RWPE2 (cell line): ENCODE measurements at places on chromosomes 3 and 15.

- DNase-seq: no peak
Observed at GRCh38 chr15:48063411-48063985, 57.3 kb upstream of the SLC24A5 start.

- DNase-seq: no peak
Observed at GRCh38 chr3:73404435-73404834, 220.3 kb downstream of the PDZRN3 start.

GRCh38 chr3:159870723-159871122 is 117.9 kb upstream of the IL12A start:
- no peak for DNase-seq

DNA sequence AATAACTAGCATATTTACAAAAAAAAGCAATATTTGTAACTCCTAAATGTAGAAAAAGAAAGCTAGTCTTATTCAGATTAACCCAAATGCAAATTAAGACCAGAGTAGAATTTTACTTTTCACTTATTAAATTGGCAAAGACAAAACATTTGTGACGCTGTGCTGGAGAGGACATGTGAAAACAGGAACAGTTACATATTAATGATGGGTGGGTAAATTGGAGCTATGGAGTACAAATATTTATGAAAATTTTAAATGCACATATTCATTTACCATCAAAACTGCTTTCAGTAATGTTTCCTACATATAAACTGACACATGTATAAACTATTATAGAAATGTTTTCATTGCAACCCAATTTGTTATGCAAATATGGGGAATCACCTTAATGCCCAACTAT is 278.9 kb upstream of the POU1F1 start:
- DNase-seq: no peak

- DNase-seq: no peak
Observed at GRCh38 chr3:115590873-115591272, 32.4 kb upstream of the GAP43 start.

DNA sequence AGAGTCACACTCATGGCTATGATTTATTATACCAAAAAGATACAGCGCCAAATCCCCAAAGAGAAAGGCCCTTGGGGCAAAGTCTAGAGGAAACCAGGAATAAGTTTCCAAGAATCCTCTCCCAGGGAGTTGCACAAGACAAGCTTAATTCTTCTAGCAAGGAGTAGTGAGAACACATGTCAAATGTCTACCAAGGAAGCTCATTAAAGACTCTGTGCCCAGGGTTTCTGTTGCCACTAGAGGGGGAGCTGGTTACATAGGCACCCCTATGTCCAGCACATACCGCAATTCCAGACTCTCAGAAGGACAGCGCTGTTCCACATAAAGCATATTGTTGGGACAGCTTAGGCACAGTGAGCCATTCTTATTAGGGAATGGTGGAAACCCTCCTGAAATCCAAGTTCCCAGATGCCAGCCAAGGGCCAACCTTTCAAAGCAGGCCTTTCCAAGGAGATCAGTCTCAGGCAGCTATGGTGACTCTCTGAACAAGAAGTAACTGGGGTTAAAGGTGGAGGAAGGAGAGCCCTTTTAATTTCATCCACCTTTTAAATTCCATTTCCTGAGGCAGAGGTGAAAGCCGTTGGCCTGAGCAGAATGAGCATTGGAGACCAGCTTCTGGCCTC is 194.2 kb downstream of the UACA start:
- no peak for DNase-seq

- no peak for DNase-seq
Observed at GRCh38 chr3:90041995-90042394, 934.6 kb downstream of the EPHA3 start.
